DMS153 (cell line): ENCODE measurements at places on chromosomes 6 and 20.

DNA sequence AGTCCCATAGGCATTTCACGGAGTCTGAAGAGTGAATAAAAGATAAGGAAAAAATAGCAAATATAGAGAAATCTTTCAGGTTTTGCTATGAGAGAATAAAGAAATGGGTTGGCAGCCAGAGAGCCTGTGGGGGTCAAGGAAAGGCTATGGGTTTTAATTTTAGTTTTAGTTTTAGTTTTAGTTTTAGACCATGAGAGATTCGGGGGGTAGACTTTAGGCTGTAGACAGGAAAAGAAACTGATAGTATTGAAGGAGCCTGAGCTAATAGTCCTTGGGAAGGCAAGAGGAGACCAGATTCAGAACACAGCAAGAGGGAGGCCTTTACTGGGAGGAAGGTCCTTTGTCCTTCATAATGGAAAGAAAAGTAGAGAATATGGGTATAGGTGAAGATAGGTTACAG, 19.3 kb downstream of the DOP1A start:
- DNase-seq: no peak

DNA sequence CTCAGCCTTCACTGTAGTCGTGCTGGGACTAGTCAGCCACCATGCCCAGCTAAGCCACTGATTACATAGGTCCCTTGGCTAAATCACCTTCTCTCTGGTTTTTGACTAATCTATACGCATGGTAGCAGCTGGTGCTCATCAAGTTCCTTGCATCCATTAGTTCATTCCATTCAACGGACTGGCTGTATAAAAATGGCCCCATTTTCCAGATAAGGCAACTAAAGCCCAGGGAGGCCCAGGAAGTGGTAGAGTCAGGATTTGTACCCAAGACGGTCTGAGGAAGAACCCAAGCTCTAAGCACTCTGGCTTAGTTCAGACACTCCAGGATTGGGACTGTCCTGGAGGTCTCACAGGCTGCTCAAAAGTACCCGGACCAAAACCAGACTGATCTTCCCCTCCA, 4.9 kb downstream of the E2F1 start:
- no peak for DNase-seq

- DNase-seq: no peak
Measured at GRCh38 chr20:15547119-15547518, 1026.1 kb downstream of the KIF16B start.

DNA sequence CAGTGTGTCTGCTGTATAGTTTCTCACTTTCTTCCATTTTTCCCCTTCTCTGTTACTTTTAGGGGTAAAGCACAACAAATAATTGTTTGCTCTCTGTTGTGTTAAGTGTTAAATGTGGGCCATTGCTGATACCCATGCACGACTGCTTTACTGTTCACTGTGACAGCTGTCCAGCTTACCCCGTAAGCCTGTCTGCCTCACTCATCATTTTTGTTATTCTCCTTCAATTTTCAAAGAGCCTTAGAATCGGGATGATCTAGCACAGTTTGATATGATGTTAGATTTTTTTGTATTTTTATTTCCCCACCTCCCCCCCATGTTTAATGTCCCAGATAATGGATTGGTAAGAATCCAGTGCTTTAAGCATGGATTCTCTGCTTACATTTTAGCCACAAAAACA, 41.2 kb upstream of the MLIP start:
- no peak for DNase-seq

DNA sequence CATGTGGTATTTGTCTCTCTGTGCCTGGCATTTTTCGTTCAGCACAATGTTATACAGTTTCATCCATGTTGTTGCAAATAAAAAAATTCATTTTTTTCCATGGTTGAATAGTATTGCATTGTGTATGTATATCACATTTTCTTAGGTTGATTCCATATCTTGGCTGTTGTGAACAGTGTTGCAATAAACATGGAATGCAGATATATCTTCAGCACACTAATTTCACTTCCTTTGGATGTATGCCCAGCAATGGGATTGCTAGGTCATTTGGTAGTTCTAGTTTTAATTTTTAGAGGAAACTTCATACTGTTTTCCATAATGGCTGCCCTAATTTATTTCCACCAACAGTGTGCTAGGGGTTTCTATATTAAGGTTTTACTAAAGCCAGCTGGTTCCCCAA, 52.6 kb downstream of the GFRAL start:
- no peak for DNase-seq
